Left renal pelvis (tissue), 4 donors: ENCODE measurements at places on chromosomes 4 and X.
A peak's percentile ranks its signal among the peaks of the same experiment; 100 is the strongest.

GRCh38 chrX:20265221-20265725 lies 1.4 kb downstream of the RPS6KA3 start:
- DNase-seq = no peak

GRCh38 chr4:112975567-112976355 lies 73.7 kb upstream of the ANK2 start:
- no peak for DNase-seq

DNA sequence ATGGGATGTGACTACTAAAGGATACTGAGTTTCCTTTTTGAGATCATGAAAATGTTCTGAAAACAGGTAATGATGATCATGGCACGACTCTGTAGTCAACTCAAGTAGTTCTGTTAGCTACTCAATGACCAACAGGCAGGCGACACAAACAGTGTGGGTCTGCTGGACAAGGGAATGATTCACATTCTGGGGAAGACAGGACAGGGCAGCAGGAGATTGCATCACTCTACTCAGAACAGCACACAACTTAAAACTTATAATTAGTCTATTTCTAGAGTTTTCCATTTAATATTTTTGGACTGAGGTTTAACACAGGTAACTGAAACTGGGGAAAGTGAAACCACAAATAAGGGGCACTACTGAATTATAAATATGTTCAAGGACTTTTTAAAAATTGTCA lies 365.2 kb downstream of the PRDM5 start:
- no peak for DNase-seq

DNA sequence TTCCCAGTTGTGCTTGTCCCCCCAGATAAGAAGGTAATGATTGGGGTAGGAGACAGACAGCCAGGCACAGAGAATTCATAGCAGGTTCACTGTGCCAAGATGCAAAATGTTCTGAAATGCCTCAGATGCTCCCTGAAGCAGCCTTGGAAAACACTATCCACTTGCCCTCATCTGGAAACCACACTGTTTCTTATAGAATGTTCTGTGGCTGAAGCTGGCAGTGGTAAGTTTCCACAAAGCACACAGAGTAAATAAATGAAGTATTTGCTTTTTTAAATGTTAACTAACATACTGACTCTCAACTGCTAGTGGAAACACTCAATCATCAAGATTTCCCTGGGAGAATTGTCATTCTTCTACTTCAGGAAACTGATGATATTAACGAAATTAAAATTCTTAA lies 311.4 kb downstream of the PRDM5 start:
- DNase-seq = no peak

GRCh38 chr4:116926631-116927295 lies 158.6 kb downstream of the TRAM1L1 start:
- peak; percentile 1 for DNase-seq

GRCh38 chr4:114383721-114384120 lies 214.9 kb upstream of the UGT8 start:
- no peak for DNase-seq

- DNase-seq = no peak
Measured at GRCh38 chr4:3044870-3045819, 29.2 kb downstream of the HTT-AS start.
